ENCODE measurements at places on chromosomes 5 and 9.

- DNase-seq: no peak
Measured at GRCh38 chr9:117437283-117437682, 22.4 kb upstream of the ASTN2 start.

DNA sequence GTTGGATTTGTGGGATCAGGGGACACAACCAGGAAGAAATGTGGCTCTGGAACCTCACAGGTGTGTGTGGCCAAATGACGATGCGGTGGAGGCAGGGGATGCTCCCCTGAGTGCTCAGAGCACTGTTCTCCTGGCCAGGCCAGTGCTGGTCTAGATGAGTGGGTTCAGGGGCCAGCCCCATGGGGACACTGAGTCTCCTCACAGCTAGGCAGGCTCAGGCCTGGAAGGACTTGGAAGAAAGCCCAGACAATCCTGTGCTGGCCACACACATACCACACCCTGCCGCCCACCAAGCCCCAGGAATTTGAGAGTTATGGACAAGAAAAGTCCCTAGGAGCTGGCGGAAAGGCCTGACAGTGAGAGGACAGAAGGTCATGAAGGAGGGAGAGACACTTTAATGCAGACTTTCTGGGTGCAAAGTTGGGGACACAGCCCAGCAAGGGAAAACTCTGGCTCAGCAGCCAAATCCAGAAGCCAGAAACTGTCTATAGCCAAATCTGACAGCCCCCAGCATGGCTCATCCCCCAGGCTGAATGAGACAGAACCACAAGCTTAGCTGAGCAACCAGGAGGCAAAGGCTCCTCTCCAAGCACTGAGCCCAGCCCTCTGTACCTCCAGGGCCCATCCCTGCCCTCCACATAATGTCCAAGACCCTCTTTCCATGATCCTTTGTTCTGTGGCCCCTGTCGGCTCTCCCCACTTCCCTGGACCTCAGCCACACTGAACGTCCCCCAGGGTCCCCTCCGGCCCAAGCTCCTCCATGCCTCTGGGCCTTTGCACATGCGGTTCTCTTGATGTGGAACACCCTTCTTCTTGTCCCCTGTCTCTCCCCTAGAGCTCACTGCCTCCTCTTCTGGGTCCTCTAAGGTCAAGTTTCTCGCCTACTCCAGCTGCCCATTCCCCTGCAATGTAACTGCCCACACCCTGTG lies 22.4 kb downstream of the LHX6 start:
- no peak for DNase-seq

DNA sequence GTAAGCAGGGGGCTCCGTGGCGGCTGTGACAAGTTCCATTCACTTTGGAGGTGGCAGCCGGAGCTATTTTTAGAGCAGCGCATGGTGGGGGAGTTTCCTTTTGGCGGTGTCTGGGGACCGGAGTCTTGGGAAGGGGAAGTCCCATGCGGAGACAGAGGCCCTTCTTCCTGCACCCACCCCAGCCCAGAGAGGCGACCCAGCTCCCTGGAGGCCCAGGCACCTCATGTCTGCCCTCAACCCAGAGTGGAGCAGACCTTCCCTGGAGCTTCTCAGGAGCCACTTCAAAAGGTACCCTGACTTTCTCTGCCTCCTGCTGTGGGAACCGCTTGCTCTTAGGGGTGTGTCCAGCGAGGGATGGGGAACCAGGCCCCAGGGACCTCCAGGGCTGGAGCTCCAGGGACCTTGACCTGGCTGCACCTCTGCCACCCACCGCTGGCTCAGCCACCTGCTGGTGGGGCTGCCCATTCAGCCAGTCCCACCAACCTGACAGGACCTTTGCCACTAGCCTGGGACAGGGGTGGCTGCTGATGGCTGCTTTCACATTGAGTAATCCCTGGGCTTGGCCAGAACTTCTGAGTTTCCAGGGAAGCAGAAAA lies 34.1 kb downstream of the NEK6 start:
- DNase-seq: no peak

DNA sequence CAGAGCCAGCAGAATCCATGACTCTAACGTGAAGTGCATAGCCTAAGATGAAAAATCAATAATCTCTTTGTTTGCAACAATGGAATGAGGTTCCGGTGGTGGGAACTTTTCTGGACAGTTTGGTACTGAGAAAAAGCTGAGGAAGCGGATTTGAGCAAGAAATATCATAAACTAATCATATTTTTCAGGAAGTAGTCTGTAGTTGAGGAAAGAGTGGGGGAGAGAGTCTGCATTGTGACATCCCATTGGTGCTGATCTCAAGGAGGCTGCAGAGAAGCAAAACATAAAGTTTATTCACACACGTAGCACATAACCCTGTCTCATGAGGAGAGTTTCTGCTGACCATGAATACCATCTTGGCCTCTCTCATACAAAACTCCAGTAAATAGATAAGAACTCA lies 15.8 kb upstream of the FCHO2 start:
- DNase-seq: no peak

GRCh38 chr5:1481266-1481958 lies 36.2 kb upstream of the SLC6A3 start:
- DNase-seq: no peak

Measured in neuronal stem cell (in vitro differentiated cells).